ACHN (cell line): ENCODE measurements at places on chromosomes 5 and 9.

DNA sequence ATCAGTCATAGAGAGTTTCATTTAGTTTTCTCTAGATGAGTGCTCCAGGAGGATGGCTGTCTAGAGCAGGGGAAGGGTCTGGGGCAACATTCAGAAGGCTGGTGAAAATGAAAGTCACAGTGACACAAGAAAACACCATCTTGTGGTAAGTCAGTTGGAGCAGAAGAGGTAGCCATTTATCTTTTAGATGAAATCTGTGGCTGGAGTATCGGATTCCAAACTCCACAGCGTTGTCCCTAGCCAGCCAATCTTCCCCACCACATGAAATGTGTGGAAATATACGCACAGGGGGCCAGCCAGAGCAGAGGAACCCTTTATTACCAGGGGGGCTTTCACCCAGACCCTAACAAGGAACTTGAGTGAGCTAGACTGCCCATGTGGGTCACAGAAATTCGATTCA lies 15.9 kb upstream of the TNFAIP8 start:
- no peak for DNase-seq

DNA sequence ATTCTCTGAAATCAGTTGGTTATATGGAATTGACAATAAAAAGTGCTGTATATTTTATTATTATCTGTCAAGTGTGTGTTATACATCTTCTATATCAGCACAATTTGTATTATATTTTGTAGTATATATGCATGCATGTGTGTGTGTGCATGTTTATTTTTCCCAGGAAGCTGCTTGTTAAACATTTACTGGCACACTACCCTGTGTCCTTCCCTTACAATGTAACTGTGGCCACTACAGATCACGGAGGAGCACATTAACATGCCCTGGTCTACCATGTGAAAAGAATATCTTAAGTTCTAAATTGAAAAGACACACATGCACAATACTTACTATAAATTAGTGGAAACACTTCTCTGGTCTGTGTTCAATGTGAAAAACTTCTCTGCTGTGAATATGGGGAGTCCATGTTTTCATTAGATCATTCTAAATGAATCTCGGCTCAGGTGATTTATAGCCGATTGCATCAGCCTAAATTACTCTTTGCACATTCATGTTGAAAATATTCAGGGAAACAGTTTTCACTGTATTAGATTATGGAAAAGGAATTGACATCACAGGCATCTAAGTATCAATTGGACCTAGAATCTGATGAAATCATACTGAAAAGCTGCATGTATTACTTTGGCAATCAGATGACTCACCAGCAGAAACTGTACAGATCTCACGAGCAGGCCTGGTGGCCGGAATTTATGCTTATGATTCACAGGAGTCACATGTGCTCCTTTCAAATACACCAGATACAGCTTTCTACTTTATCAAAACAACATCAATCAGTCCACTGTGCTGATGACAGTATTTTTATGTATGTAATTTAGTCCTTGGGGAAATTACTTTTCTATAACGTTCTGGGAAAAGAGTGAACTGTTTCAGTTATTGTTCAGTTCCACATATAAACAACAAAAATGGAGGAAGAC lies 39.4 kb downstream of the LURAP1L start:
- DNase-seq, result peak; percentile 94

- DNase-seq, result no peak
These were observed 536.5 kb upstream of the BRINP1 start for GRCh38 chr9:119905724-119906123.

DNA sequence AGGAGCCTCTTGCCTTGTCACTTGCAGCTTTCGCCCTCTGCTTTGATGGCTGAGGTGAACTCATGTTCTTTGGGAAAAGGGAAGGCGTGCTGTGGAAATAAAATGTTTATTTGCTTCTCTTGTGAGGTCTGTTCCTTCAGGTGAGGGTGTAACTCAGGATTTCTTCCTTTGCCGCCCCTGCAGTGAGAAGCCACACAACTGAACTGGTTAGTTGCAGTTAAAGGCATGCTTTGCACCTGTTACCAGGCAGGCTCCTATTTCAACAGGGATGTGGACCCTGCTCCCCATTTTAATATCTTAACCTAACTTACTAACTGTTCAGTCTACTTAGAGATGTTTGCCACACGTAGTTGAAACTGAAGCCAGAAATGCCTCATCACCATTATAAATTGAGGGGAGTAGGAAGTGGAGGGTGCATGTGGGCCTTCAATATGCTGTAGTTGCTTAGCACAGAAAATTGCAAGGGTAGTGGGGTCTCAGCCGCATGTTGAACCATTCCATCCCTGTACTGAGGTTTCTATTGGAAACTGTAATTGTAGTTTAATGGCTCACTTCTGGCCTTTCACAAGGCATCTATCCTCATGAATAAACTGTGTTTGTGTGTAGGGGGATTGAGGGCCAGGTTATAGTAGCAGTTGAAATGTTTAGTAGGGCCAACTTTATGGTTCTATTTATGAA lies 7.9 kb downstream of the RACK1 start:
- no peak for DNase-seq

GRCh38 chr9:109903515-109904138 lies 123.6 kb downstream of the PALM2AKAP2 start:
- DNase-seq, result peak; percentile 80

DNA sequence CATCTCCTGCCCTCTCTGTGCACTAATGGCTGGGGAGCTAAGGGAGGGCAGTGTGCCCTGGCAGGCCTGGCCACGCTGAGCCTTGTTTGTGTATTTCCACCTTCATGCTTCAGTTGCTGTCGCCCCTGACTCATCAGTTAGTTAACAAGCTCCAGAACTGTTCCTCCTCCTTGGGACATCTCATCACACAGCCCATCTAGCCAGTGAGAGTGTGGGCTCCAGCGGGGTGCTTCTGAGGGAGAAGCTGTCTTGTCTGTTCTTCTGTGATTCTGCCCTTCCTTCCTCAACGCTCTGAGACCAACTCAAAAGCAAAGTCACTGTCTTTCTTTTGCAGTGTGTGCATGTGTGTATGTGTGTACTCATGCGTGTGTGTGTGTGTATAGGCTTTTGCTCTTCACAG lies 58.3 kb upstream of the CPEB4 start:
- DNase-seq, result peak; percentile 72

DNA sequence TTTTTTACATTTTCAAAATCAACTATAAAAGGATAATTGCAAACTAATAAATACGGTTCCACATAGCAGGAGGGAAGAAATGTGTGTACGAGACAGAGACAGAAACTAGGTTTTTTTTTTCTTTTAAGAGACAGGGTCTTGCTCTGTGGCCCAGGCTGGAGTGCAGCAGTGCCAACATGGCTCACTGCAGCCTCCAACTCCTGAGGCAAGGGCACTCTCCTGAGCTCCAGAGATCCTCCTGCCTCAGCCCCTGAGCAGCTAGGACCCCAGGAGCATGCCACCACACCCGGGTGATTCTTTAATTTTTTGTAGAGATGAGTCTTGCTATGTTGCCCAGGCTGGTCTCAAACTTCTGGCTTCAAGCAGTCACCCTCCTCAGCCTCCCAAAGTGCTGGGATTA lies 2.1 kb upstream of the OR2V1 start:
- no peak for DNase-seq

DNA sequence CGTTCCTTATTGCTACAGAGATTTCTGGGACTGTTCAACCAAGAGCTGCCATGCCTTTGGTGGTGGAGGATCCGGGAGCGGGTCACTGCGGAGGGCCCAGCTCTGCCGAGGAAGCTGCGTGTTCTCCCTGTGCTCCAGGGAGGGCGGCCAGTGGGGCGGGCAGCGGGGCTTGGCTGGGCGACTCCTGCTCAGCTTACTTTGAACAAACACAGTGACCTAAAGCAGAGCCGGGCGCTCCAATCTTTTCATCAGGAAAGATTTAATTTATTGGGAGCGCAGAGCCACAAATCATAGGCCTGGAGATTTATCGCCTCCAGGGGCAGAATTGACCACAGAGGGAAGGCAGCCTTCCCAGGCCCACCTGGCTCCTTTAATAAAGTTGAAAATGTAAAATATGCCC lies 27.7 kb downstream of the LHX3 start:
- DNase-seq, result no peak

GRCh38 chr5:173745557-173745956 lies 129.1 kb upstream of the BOD1 start:
- no peak for DNase-seq

DNA sequence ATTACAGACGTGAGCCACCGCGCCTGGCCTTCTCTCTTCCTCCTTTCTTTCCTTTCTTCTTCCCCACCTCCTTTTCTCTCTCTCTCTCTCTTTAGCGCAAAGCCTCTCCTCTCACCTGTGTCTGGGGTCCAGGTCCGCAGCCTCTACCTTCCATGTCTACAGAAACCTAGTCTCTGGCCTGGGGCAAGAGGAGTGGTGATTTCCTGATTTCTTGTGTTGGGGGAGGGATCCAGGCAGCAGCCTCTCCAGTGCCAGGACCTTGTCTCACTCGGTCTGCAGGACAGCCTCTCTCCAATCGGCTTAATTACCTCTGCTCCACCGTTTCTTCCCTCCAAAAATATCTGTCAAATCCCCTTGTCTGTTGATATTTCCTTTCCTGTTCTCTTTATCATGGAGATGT lies 16.1 kb upstream of the FAM120A start:
- no peak for DNase-seq

GRCh38 chr9:137762414-137763061 lies 115.0 kb upstream of the CACNA1B start:
- DNase-seq, result no peak

DNA sequence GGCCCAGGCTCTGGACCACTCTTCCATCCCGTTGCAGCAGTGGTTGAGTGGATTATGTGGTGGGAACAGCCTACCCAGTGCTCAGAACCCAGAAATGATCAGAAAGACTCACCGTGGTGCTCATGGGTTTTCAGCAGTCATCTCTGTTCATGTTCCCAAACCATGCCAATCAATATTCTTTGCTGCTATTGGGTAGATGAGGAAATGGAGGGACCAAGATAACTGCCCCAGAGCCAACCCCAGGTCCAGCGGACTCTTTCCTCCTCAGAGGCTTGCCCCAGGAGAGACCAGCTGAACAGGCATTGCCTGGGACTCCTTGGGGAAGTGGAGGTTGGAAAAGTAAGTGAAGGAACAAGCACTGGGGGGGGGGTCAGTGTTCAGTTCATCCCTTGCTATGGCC lies 38.1 kb downstream of the ALG2 start:
- no peak for DNase-seq

DNA sequence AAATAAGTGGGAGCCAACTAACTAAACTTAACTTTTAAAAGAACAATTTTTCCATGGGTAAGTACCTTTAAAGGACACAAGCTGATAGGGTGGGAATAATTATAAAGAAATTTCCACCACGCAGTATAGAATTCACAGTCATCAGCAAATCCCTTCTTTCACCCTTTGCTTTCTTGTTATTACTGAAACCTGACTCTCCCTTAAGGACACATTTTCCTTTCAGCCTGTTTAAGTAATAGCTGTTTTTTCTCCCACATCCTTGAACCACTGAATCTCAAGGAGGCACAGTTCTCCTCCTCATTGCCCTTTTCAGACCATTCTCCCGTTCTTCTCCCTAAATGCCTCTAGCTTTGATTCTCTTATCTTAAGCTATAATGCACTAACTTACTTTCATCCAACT lies 6.3 kb downstream of the C5orf15 start:
- DNase-seq, result no peak

- DNase-seq, result no peak
These were observed 37.4 kb upstream of the RUSC2 start for GRCh38 chr9:35452481-35452880.

GRCh38 chr5:138579517-138579863 lies 4.3 kb upstream of the HSPA9 start:
- no peak for DNase-seq

DNA sequence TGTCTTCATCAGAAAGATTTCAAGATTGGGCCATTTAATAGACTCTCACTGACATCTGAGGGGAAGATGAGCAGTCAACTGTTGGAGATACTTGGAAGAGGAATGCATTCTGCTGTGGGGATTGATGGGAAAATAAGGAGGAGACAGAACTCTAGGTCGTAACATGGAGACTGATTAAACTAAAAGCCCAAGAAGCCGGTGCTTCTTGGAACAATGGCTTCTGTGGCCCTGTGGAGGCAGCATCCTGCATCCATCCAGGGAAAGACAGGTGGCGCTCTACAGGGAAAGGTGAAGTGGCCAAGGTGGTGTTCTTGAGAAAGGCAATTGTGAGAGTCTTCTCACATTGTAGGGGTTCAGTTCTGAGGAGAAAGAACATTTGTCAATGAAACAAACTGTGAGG lies 31.3 kb downstream of the ZFAND5 start:
- no peak for DNase-seq

DNA sequence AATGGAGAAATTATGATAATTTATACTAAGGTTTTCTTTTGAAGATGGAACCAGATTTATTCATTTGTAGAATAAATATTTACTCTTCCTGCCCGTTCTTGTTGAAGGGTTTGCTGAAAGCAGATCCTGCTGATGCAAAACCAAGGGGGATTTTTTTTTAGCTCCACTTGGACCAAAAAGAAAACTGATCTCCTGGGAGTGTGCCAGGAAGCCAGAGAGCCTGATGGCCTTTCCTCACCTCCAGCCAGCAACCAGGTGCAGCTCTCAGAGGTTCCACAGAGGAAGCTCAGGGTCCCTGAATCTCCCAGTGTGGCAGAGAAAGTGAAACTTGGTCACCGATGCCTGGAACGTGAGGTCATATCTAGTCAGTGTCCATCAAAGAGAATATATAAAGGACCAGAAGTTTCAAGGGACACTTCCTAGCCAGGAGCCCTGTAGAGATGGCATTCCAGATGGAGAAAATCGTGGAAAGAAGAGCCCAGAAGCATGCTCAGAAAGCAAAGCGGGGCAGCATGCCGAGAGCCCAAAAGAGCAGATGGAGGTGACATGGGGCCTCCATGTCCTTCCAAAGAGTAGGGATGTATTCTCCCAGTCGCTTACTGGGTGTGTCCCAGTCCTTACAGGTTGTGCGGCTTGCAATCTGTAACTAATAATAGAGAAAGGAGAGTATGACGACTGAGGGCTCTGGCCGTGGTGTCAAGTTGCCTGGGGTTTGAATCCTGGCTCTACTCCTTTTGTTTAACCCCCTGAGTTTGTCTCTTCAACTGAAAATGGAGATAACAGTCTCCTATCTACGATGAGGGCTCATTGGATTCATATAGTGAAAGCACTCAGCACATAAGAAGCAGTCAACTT lies 12.2 kb downstream of the AFAP1L1 start:
- DNase-seq, result no peak

GRCh38 chr5:73125289-73125688 lies 4.9 kb downstream of the TMEM171 start:
- no peak for DNase-seq

DNA sequence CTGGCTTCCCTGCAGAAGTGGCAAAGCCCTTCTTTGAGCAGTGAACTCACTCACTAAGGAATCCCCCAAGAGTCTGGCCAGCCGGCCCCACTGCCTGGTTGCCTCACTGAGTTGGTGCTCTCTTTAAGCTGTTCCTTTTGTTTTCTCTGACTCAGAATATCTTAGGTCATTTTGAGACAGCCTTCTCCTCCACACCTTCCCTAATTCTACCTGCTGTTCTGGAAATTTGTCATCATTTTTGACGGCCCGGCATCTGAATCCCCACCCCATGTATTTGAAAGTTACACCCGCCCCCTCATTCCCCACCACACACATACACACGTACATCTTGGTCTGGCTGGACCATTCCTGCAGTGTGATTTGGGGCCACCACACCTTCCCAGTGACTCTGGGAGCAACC lies 41.8 kb downstream of the FGF1 start:
- no peak for DNase-seq
